Activated CD4-positive, alpha-beta T cell treated with anti-CD3 and anti-CD28 coated beads, Interleukin-2, amount 10 ng/mL, durations not matched to agents 24 days and 14 days (primary cell): ENCODE measurements at places on chromosomes 6 and 20.

DNA sequence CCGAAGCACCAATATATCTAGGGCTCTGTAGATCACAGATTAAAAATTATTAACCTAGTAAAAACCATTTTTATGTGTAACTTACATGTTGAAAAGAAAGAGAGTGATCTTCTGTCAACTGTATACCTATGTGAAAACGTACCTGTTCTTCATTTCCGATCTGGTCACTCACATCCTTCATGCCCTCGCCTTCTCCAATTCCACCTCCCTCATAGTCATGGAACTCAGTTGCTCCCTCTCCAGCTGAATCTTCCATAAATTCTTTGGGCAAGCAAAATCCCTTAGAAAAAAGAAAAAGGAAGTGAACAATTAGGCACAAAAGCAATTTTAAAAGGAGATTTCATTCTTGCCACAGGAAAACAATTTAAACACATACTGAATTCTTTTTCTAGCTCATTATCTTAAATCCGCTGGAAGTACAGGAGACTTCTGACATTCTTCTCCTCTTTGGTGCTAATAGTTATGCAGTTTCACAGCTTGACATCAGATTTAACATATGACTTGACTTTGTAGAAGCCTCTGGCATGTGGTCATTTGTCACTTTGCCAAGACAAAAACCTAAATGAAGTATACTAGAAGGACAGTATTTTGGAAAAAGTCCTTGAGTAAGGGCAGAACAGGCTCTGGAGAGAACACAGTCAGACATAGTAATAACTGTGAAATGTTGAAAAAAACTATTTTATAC, 29.5 kb upstream of the LYRM2 start:
- DNase-seq: no peak

- DNase-seq: no peak
These were observed 53.3 kb upstream of the TMEM181 start for GRCh38 chr6:158506601-158507000.

GRCh38 chr6:34172961-34173775, 27.3 kb upstream of the GRM4 start:
- no peak for DNase-seq

DNA sequence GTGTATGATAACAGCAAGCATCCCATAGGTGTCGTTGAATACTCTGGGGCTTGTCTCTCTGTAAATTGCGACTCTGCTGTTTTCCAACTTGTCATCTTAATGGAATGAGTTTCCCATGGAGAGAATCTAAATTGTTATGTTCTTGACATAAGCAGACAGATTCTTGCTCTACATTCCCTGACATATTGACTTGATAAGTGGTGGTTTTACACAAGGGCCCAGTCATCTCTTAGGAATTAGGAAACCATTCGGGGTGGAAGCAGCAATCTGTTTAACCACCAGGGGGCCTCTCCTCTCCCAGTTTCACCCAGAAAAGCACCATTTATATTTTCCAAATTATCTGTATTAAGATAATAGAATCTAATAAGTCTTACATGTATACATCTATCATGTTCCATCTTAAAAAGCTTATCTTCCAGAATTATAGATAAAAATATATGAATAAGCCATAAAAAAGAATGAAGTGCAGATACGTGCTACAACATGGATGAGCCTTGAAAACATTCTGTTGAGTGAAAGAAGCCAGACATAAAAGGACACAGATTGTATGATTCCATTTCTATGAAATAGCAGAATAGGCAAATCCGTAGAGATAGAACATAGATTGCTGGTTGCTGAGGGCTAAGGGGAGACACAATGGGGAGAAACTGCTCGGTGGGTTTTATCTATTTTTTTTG, 23.1 kb upstream of the MROH8 start:
- peak; percentile 66 for DNase-seq

DNA sequence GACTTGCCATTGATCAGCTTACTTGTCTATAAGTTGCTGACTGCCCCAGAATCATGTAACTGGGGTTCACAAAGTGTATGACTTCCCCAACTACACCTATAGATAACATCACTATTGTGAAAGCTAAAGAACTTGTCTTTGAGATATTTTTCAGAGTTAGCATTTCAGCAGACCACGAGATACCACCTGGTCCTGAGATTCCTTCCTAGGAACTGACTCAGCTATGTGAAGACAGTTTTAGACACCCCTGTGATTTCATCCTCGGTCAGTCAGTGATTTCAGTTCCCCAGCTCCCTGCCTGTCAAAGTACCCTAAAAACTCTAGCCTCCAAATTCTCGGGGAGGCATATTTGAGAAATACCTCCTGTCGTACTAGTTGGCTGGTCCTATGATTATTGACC, 62.4 kb downstream of the TXNDC5 start:
- DNase-seq: no peak

- no peak for DNase-seq
These were observed 212.7 kb downstream of the NFATC2 start for GRCh38 chr20:51329845-51330244.

DNA sequence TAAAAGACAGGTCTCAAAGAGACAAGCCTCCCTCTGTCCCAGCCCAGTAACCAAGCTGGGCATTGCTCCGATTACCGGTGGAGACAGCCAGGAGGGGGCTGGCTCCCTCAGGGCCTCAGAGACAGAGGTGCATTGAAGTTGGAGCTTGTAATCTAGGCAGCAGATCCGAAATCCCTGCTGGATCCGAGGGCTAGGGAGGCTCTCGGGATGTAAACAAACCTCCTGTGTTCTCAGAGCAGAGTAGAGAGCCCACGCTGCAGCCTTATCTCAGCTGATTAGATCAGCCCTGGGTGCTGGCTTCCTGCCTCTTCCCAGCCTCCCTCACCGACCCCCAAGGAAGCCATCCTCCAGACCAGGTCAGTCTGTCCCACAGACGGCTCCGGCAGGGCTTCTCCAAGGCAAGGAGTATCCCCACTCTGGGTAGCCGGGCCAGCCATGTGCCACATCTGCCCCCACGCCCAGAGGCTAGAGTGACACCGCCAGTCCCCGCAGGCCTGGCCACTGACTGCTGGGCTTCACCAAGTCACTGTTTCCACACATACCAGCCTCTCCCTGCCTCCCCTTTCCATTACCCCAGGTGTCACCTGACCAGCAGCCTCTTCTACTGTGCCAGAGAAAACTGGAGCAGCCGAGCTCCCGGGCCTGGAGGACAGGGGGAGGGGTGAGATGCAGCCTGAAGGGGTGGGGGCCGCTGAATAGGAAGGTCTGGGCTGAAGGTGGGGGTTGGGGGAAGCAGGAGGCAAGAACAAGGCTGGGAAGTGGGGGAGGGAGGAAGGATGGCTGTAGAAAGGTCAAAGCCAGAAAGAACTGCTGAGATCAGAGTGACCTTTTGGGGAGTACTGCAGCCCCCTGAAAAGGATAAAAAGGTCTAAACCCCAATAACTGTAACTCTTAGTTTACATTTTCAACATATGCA, 6.0 kb downstream of the SDC4 start:
- DNase-seq: no peak

GRCh38 chr6:38172739-38173410, 353.3 kb downstream of the ZFAND3 start:
- no peak for DNase-seq

DNA sequence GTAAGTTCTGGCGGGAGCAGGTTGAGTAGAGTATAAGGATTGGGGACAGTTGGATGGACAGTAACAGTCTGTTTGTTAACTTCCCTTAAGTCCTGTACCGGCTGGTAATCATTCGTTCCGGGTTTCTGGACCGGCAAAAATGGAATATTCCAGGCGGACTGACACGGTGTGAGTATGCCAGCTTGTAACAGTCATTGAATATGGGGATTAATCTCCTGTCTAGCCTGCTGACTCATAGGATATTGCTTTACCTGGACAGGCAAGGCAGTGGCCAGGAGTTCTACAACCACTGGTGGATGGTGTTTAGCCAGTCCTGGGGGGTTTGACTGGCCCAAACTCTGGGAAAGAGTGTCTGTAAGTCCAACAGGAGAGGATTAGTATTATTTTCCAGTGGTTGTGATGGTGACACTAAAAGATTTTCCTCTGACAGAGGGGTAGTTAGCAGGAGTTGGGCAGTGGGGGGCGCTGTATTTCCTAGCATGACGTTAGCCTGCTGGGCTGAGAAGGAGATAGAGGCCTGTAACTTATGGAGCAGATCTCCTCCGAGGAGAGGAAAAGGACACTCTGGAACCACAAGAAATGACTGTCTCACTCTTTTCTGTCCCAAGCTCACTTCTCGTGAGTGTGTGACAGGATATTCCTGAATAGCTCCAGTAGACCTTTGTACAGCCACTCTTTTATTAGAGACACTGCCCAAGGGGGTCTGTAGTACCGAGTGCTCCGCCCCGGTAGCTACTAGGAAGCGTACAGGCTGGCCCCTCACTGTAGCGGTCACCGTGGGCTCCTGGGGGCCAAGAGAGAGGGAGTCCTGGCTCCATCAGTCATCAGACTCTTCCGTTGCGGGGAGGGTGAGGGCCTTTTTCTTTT, 152.2 kb downstream of the TRIM27 start:
- no peak for DNase-seq

DNA sequence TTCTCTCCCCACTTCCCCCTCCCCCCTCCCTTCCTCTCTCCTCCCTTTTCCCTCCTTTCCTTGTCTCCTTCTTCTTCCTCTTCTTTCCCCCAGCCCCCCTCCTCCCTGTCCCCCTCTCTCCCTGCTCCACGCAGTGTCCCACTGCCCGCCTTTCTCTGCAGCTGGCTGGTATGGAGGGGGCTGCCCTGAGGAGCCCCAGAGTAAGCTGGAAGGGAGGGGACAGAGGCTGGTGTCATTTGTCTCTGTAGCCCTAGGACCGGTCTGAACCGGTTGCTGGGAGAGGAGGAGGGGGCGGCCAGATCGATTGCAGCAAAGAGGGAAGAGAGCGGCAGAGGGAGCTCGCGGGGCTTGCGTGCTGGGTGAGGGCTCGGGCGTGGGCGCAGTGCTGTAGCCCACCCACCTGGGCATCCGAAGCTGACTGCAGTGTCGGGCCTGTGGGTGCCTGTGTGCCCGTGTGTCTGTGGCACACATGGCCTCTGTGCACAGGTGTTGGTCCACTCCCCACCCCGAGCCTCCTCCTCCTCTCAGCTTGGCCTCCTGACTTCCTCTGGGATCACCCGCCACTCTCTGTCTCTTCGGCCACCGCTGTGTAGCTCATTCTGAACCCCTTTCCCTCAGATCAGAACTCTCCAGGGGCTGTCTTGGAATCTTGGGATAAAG, 50.6 kb downstream of the SRC start:
- DNase-seq: no peak

DNA sequence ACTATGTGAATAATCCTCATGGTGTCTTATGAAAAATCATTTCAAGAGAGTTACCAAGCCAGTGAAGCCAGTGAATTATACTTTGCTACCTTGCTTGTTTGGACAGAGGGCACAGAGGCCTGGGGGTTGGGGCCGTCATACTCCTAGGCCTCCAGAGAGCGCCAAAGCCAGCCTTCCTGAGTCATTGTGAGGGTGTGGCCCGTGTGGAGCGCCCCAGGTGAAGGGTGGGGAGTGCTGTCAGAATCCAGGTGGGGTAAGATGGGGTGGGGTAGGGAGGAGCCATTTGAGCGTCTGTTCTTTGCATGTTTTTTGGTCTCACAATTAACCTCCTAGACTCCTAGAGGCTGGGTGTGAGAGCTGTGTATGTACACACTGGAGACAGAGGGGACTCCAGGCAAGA, 71.1 kb downstream of the PERP start:
- no peak for DNase-seq

GRCh38 chr6:34526992-34527728, 29.0 kb downstream of the SPDEF start:
- DNase-seq: peak; percentile 98

DNA sequence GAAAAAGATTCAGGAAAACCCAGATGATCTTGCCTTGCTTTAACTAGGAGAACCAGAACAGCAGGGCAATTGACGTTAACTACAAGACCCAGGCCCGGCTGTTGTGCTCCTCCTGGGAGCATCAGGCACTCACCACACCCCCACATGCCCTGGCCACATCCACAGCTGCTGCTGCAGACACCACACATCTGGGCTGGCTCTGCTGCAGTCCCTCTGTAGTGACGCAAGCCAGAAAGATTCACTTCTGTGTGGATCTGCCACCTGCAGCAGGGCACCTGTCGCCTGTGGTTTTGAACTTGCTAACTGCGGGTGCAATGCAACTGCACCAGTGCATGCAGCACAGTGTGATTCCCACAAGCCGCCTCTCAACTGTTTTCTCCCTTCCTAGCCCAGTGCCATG, 228.8 kb downstream of the SYNDIG1 start:
- no peak for DNase-seq

DNA sequence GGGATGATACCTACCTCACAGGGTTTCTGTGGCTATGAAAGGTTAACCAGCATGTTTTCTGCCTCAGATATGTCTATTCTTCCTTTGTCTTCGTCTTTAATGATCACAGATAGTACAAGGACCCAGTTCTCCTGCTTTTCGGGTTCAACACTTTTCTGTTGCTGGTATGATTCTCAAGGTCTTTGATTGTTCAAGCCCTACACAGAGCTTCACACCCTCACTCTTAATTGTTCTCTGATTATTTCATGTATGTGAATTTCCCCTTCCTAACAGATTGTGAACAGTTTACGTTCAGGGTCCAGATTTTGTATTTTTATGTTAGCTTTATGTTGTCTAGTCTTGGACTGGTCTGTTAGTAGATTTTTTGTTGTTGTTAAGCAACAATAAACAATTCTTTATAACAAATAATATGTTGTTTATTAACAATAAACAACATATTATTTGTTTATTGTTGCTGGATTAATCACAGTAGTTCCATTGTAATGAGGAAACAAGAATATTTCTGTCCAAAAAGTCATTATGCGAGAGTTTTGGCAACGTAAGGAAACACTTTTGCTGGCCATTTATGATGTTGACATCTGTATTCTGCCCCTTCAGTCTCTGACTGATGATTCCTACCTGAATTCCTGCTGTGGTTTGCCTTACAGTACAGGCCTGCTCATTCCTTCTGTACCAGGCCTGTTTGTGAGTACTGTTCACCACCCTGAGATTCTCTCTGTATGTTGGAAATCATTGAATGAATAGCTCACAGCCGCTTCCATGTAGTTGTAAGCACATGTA, 27.2 kb upstream of the TULP4 start:
- DNase-seq: no peak

- DNase-seq: no peak
These were observed 111.7 kb upstream of the CD93 start for GRCh38 chr20:23197836-23198235.

- no peak for DNase-seq
These were observed 104.8 kb downstream of the TASP1 start for GRCh38 chr20:13533946-13534345.

- no peak for DNase-seq
These were observed 395.2 kb downstream of the BCKDHB start for GRCh38 chr6:80501636-80502035.

DNA sequence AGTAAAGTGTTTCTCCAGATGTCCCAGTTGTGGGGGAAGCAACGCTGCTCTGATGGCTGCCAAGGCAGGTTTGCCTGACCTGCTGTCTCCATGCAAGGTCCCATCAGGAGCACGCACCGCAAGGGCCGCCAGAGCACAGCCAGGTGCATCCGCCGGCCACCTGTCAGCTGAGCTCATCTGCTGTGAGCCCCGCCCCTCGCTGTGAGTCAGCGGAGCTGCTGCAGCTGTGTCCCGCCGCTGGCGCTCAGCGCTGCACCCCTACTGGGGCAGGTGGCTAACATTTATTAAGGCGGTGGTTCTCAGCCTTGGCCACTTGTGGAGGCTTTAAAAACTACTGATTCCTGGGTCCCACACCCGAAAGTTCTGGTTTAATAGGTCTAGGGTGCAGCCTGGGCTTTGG, 225.7 kb downstream of the UST start:
- peak; percentile 77 for DNase-seq

GRCh38 chr6:158060455-158061360, 79.0 kb downstream of the SYNJ2 start:
- DNase-seq: no peak

GRCh38 chr20:19348582-19348981, 136.1 kb downstream of the SLC24A3 start:
- no peak for DNase-seq
